ENCODE measurements at places on chromosomes 5 and 9.

- DNase-seq: no peak
Measured at GRCh38 chr9:136372561-136373299, 739 bp downstream of the CARD9 start.

GRCh38 chr9:125467116-125467740 is 205.6 kb downstream of the GAPVD1 start:
- DNase-seq: no peak

DNA sequence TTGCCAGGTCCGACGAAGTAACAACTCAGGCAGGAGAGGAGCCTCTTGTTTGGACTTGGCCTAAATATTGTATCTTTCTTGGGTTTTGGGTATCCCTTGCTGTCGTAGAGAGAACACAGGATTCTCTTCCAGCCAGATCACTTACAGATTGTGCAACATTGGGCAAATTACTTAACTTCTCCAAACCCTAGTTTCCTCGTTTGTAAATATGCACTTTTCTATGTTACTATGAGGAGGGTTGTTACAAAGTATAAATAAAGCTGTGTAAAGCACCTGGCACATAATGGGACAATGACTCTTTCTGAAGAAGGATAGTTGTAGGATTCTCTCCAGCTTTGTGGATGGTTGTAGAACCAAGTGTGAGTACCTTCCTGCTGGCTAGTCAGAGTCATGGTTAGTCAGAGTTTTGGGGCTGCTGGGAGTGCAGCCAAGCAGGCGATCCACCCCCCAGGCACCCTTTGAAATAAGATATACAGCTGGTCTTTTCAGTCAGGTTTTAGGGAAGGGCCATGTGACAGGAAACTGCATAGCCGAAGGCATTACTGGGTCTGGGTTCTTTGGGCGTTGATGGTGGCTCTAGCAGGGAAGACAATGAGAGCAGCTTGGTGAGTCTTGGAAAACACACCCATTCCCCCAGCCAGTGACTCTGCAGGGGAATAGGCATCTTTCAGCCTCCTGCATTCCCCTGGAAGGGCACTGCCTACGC is 49.9 kb upstream of the GDNF start:
- no peak for DNase-seq

DNA sequence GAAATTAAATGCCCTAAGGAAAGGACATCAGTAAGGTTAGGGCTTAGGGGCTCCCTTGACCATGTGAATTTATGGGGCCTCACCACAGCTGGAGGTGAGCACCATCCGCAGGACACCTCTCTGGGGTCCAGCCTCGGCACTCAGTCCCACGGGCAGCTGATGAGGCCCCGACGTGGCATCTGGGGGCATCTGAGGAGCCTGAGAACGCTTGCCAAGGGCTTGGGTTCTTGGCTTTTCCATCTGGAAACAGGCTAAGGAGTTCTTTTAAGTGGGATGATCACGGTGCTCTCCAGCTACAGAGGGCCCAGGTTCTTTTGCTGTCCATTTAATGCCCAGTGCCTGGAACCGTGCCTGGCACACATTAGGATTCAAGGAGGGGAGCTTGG is 3.6 kb downstream of the NKX2-5 start:
- no peak for DNase-seq

GRCh38 chr5:56023296-56023695 is 28.5 kb upstream of the IL6ST start:
- DNase-seq: no peak

- DNase-seq: peak; percentile 46
Measured at GRCh38 chr5:177496727-177497291, 595 bp downstream of the PDLIM7 start.

GRCh38 chr9:129483415-129484351 is 137.2 kb downstream of the C9orf50 start:
- no peak for DNase-seq

DNA sequence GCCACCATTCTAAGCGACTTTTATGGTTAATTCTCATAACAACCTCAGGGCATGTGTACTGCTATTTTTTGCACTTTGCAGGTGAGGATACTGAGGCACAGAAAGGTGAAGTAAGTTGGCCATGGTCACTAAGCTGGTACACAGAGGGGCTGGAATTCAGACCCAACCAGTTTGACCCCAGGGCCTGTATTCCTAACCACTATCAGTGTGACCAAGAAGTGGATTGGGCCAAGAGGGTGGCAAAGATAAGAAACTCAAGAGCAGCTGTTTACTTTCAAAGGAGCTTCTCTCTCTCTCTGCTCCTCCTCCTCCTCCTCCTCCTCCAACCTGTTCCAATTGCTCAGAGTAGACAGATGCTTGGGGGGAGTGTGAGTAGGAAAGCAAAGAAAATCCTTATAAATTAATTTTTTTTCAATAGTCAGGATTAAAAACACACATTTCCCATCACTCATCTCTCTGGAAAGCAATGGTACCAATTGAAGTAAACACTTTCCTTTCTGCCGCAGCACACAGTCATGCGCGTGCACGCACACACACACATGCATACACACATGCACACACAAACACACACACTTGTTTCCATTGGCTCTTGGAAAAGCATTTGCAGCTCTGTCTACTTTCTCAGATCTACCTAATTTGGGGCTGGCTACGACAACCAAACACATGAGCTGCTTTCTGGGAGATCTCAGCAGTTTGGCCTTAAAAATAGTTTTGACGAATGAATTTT is 736.7 kb upstream of the WWC1 start:
- DNase-seq: no peak

DNA sequence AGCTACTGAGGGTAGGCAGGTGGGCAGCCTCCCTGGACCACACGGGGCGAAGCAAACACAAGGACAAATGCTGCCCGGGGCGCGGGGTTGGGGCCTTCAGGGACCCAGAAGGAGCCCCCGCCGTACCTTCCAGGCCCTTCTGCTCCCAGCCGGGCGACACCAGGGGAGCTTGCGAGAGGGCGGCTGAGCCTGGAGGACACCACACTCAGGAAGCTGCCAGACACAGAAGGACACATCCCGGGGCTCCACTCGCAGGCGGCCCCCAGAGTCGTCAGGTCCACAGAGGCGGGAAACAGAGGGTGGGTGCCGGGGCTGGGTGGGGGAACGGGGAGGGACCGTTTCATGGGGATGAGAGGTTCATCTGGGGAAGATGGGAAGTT is 58.5 kb upstream of the UBAC1 start:
- no peak for DNase-seq

DNA sequence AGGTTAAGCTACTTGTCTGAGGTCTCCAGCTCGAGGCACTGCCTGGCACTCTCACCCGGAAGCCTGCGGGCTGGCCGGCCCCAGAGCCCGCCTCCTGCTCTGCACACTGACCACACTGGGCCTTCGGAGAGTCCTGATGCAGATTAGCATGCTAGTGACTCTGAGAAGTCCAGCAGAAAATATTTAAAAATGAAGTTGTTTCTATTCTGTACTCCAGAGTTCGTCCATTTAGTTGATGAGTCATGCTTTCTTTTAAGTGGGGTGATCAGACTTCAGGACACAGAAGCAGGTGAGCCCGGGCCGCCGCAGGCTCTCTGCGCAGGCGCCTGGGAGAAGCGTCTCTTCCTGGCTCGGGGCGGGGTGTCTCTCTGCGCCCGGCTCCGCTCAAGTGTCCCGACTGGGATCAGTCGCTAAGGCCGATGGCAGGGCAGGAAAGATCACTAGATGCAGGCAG is 32.5 kb downstream of the FAM240B start:
- DNase-seq: peak; percentile 40

DNA sequence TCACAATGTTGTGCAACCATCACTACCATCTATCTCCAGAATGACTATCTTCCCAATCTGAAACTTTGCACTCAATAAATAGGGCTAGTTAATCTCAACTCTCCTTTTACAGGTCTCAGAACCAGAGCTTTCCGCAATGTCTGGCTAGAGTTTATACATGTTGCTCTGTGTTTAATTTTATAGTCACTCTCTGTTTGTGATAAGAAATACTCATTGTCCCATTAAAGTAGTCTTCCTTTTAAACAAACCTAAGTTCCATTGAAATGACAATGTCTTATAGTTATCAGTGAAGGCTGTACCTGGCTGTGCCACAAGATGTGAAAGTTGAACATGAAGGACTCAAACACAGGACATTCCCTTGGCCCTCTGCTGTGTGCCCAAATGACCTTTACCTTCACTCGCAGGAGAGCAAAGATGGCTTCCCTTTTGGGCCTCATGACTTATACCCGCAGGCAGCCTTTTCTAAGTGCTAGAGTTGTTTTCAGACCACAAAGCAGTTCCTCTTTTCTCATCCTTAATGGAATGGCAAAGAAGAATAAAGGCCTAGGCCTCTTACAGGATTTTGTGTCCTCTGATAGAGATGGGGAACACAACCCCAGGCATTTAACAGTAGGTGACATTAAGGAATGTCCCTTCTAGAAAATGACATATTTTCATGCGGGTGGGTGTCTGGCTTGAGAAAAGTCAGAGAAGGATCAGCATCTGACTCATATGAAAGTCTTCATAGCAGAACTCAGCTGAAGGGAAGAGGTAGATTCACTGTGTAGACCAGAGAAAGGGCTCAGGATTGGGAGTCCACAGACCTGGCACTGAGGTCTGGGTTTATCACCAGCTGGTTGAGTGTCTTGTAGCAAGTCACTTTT is 69.6 kb upstream of the ATP10B start:
- DNase-seq: no peak

GRCh38 chr9:123445981-123446610 is 90.1 kb downstream of the CRB2 start:
- DNase-seq: no peak

GRCh38 chr9:105273731-105274130 is 29.3 kb downstream of the SLC44A1 start:
- no peak for DNase-seq

GRCh38 chr9:21634951-21635350 is 152.8 kb upstream of the IFNE start:
- no peak for DNase-seq

DNA sequence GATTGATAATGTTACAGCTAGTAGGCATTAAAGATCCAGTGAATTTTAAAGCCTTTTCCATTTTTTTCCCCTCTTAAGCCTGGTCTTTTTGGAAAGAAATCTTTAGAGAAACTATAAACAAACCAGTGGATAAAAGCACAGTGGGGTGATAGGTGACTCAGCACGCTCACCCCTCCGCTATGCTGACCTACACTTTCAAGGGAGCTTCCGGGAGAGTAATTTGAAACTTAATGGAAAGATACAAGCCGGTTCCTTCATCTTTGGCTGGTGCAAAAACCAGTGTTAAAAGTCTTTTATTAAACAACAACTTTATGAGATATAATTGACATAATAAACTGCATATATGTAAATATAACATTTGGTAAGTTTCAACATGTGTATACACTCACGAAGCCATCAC is 27.0 kb upstream of the ALDOB start:
- DNase-seq: no peak

GRCh38 chr5:73188764-73189531 is 16.0 kb downstream of the TMEM174 start:
- no peak for DNase-seq

GRCh38 chr9:114655689-114656088 is 1.9 kb downstream of the TEX53 start:
- DNase-seq: no peak

- peak; percentile 4 for DNase-seq
Measured at GRCh38 chr9:27792971-27793689, 219.8 kb upstream of the C9orf72 start.

- no peak for DNase-seq
Measured at GRCh38 chr5:128216860-128217531, 133.4 kb downstream of the SLC12A2 start.

DNA sequence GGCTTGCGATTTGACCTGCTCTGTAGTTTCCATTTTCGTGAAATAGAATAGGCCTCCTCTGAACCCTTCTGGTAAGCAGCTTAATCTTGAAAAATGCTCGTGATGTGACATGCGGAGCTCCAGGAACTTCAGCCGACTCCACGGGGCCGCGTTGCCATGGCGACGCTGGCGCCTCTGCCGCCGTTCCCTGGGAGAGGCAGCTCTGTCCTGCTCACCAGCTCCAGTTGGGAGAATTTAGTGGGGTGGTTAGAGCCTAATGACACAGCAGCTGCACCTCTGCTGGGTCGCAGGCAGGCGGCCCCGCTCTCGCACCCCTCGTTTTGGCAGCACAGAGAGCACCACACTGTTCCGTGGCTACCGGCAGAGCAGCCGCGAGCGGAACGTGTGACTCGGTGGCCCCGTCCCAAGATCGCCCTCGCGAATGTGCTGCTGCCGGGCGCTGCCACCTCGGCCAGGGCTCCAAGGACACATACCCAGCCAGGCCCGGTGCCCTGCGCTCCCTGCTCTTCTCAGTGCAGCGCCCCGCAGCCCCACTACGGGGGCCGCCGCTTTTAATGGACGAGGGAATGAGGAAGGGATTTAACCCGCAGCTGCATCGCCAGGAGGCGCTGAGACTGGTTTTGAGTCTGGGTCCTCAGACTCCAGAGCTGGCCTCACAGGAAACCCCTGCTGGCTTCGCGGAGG is 131.2 kb upstream of the LMX1B start:
- no peak for DNase-seq

DNA sequence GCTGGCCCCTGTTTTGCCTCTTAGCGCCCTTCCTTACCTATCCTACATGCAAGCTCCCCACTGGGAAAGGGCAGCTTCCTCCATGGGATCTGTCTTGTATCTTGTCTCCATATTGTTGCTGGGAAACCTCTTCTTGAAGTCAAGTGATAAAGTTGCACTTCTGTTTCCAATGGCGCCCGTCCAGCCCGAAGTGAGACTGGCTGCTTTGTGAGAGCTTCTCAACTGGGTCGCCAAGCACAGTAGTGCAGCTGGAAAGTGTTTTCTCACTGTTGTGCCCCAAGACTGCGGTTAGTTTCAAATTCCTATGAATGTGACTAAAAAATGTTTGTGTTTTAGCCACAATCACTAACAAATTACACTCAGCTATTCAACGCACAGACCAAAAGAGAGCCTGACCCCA is 506.6 kb upstream of the MPDZ start:
- DNase-seq: no peak

DNA sequence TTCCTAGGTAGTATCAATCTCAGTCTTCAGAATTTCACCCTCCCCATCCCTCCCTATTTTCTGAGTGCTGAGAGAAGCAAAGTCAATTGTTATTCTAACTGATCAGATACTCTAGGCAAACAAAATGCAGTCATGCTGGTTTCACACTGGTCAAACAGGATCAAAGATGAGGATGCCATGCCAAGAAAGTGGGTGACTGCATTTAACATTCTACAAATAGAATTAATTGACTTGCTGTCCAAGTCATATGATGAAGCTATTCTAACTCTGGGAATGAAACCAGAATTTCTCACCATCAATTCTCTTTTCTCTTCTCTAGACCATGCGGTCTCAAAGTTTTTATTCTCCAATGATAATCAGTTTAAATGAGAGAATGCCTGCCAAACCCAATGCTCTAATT is 112.5 kb downstream of the CTNND2 start:
- no peak for DNase-seq
